ENCODE measurements at places on chromosomes 11 and 22.

DNA sequence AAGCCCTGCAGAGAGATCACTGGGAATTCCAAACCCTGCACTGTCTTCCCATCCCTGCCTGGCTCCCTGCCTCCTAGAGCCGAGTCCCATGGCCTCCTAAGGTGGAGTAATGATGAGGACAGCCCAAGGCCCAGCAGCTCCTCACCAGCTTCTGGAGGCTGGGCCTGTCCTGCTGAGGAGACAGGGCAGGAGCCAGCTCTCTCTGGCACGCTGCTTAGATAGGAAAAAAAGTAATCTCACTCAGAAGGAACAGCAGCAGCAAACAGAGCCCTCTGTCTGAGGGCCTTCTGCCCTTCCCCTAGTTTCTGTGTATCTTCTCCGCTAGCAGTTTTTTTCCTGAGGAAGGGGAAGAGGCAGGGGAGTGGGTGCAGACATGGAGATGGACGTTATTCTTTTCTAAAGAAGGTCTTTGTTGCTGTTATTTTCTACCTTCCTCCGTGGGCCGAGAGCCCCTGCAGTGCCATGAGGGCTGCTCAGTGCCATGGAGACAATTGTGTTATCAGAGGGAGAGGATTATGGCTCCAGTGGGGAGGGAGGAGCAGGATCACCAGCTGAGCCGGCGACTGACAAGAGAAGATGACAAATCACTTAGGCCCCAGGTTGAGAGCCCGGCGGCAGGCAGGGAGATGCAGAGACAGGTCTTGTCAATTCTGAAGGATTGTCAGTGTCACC is 315.3 kb downstream of the BUD13 start:
- no peak for DNase-seq

GRCh38 chr11:134971381-134971780 is 559.3 kb upstream of the B3GAT1 start:
- DNase-seq: no peak

DNA sequence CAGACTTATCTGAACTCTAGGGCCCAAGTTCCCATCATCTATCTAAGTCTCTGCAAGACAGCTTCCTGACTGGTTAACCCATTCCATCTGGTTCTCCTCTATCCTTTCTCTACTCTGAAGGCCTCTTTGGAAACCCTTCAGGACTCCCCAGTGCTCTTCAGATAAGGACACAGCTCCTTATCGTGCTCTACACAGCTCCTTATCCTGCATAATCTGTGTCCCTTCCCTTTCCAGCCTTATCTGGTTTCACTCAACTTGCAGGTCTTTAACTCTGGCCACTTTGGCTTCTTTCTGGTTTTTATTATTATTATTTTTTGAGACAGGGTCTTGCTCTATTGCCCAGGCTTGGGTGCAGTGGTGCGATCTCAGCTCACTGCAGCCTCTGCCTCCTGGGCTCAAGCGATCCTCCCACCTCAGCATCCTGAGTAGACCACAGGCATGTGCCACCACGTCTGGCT is 10.6 kb downstream of the ENDOD1 start:
- DNase-seq: no peak

GRCh38 chr11:46075928-46076327 is 45.3 kb downstream of the PHF21A start:
- DNase-seq: no peak

GRCh38 chr11:4093519-4094347 is 866 bp upstream of the RRM1 start:
- DNase-seq: no peak

GRCh38 chr11:23903044-23903704 is 593.7 kb upstream of the LUZP2 start:
- DNase-seq: no peak

DNA sequence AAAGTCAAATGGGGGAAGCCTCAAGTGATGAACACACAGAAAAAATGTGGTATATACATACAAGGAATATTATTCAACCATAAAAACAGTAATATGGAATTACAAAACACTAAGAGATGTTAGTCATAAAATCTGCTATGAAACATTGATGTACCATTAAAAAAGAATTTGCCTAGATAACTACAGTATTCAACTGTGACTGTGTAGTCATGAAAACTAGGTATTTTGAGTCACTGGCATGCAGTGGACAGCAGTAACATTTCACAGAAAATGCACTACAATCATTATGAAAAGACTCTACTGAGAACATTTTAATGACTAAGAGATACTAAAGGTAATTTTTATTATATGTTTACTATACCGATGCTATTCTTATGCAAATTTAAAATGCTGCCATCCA is 11.7 kb downstream of the ZNF195 start:
- DNase-seq: no peak

DNA sequence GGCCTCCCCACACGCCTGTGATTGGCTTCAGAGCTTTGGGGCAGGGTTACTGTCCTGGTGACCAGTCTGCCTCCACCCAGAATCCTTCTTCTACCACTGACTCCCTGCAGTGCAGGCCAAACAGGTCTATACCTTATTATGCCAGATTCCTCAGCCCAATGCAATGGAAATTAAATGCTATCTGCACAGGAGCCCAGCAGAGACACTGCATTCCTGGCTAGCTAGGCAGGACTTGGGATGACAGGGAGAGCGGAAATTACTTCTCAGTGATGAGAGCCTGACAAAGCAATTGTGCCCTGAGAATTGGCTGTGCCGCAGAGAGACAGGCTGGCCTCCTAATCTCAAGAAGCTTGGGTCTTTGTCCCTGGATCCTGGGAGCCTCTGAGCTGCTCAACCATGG is 143.8 kb upstream of the NCAM1 start:
- DNase-seq: no peak

DNA sequence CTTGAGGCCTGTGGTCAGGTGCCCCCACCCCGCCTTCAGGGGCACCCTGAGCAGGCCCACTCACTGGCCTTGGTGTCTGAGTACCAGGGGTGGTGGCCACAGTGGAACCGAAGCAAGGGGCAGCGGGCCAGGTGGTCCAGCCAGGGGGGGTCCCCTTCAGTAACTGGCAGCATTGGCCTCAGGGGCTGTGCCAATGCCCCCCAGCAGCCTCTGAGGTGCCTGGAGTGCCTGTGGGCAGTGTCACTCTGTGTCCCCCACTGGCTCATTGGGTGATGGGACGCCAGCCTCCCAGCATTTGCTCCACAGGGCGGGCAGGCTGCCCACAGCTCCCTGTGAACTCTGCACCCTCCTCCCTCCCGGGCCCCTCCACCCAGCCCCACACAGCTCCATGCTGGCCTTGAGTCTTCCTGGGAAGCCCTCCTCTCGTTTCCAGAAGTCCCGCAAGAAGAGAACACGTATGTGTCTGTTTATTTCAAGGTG is 29.5 kb upstream of the CARS1 start:
- no peak for DNase-seq

DNA sequence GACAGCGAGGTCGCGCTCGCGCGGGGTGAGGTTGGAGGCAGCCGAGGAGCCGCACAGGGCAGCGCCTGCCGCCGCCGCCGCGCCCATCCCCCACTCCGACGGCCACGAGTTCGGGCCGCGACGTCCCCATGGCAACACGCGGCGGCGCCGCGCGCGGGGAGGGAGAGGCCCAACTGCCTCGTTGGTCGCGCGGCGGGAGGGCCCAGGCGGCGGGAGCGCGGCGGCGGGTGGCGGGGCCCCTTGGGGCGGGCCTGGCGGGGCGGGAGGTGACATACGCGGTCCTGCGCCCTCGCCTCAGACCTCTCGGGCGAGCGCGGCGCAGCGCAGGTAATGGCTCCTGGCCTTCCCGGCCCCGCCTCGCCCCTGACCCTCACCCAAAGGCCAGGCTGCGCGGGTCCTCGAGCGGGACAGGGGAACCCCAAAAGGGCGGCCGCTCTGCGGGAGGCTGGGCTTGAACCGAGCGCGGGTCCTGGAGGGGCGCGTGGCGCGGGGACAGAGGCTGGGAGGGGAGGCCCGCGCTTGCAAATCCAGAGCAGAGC is at the start of gene DEUP1:
Gene DEUP1 (plus strand): TSS at position 297 of the 539 bp plus-strand sequence. CDS start 1,518 bp downstream, outside the sequence.
- peak; percentile 4 for DNase-seq

DNA sequence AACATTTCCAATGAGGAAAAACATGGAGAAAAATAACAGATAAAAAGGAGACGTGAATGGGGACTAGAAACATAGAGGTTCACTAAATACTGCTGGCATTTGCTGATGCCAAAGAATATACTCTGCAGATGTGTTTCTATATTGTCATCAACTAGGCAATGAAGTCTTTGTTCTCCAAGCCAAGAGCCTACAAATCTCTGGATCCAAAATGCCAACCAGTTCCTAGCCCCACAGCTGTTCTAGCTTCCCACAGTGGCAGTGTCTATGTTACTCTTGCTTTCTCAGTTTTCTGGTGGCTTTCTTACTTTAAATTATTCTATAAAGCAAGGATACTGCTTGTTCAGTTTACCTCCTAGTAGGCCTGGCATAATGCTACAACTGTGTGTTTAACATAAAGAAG is 977.9 kb upstream of the CCDC90B start:
- DNase-seq: no peak

- no peak for DNase-seq
These were observed 62.4 kb downstream of the TRMU start for GRCh38 chr22:46397951-46398350.

DNA sequence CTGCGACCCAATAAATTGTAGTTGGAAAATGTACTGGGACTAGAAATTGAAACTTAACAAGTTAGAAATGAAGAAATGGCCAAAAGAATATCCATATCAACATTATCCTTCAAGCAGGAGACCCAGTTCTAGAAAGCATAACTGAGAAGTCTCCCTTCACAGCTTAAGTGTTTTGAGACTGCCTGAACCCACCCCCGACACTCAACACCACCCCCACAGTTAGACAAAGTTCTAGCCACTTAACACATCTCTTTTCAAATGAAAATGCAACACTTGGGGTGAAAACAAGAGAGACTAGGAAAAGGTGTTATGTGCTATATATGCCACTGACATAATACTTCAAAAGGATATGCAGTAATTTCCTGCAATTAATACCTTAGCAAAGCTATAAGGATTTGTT is 184.5 kb downstream of the SOX6 start:
- no peak for DNase-seq

DNA sequence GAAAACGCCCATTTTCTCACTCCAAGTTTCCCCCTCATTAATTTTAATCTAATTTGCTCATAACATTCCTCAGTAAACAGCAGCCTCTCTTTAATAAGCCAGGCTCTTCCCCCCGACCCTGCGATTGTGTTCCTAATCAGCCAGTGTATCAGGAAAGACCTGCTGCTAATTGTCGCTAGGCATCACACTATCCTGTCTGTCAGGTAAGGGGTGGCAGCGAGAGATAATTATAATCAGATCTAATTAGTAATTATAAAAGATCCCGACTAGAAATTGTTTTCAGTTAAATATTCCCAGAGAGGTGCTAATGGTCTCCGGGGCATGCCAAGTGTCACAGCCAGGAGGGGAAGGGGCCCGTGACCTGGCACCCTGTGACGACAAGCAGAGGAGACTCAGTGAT is 142.8 kb downstream of the ST3GAL4 start:
- no peak for DNase-seq

GRCh38 chr11:1772270-1773130 is 8.8 kb upstream of the CTSD start:
- DNase-seq: no peak

- peak; percentile 65 for DNase-seq
These were observed 108.9 kb upstream of the DDI1 start for GRCh38 chr11:103927535-103927934.

DNA sequence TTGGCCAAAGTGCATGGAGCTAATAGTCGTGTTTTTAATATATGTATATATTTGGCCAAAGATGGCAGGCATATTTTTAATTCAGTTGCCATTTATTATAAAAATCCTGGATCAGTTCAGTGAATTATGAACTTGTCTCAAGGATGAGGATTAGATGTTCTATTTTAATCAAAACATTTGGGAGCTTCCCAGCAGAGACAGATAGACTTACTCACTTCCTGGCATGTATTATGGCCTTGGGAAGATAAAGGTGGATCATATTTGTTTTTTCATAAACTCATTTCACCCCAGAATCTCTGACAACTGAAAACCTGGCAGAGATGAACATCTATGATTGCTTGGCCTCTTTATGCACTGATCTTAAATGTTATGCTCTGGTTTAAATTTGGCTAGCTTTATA is 148.8 kb downstream of the NCAM1 start:
- DNase-seq: no peak

DNA sequence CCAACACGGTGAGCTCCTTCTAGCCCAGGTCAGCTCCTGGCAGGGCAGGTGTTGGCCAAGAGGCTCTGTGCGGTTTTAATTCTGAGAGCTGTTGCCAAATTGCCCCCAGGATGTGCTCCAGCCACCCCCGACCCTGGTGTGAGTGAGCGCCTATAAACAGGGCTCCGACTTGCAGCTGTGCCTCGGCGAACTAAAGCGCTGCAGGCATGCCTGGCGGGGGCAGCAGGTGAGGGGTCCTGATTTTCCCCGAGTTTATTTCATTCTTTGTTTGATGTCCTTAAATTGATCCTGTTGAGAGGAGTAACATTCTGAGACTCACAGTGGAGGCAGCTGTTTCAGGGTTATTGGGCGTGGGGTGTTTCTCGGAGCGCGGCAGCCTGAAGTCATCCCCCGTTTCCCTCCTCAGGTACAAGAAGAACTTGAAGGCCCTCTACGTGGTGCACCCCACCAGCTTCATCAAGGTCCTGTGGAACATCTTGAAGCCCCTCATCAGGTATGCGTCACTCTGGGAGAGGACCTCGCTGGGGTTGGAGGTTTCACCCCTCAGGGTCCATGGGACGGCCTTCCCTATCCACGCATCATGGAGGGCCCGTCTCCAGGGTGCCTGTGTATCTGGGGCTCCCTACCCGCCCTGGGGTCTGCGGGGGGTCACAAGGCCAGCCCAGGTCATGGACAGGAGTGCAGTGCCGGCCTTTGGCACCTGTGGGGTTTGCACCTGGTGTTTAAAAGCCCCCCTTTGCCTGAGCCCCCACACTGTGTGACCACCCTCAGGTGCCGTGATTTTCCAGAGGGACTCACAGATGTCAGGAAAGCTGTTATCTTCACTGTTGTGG is 62.1 kb downstream of the ARHGAP8 start:
- DNase-seq: no peak

- DNase-seq: no peak
These were observed 90.9 kb downstream of the APIP start for GRCh38 chr11:34825315-34825669.

DNA sequence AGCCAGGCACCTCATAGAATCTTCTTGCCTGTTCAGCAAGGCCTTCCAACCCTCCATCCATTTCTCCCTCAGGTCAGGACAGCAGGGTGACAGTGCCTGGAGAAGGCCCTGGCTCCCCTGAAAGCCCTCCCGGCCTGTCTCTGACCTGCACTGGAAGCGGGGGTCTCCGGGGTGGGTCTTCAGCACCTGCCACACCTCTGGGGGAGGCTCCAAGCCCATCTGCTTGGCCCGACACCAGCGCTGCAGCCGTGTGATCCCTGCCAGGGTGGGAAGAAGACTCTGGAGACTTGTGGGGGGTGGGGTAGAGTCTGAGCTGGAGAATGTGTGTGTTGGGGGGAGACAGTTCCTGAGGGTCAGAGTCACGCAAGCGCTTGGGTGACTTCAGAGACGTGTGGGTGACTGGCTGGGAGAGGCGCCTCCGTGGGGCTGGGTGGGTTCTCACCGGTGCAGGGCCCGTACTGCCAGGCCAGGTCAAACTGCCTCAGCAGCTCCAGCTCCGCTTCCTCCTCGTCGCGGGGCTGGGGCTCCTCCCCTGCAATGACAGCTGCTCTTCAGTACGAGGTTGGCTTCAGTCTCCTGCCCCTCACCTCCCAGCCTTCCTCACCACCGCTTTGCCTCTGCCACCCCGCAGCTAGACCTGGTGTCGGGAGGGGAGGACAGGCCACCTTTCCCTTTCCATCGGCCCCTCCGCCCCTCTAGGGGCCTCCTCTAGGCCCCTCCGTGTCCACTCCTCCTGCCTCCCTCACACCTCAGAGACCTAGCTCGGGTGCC is 615 bp downstream of the POLD4 start:
- DNase-seq: peak; percentile 84

- DNase-seq: no peak
These were observed 286.4 kb downstream of the CADM1 start for GRCh38 chr11:115217726-115218311.
